ENCODE measurements at places on chromosomes 7 and 10. TPM values are rescaled to one million over a fixed set of nuclear protein-coding genes. Genes with fewer than 3 reads are reported as not detected.
A peak's percentile ranks its signal among the peaks of the same experiment; 100 is the strongest.

The CUEDC2 gene
- 121 TPM for total RNA-seq

- H3K4me1 ChIP-seq = no peaks in the 10 kb centered on the region
- H3K27ac ChIP-seq = no peak overlapping the region
- no peak for DNase-seq
- H3K4me3 ChIP-seq = no peak overlapping the region
- no peaks in the 10 kb centered on the region for H3K36me3 ChIP-seq
- H3K27me3 ChIP-seq = peaks cover 38% of the 10 kb centered on the region
Observed at GRCh38 chr10:120365872-120366271, 91.2 kb upstream of the PLPP4 start.

The OIT3 gene
- 0.09 TPM for total RNA-seq

DNA sequence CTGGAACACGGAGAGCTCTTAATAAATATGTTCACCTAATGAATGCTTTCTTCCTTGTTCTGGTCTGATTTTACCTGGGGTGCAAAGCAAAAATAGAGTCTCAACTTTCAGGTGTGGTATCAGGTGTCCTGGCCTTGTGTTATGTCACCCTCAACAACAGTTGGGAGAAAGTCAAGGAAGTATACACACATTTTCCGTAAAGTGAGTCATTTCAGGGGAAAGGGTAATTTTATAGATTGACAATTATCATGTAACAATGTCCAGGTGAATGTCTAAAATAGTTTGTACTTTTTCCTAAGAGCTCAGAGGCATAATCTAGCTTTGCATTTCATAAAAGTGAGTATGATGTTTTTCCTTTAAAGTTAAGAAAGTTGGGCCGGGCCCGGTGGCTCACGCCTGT lies 287.4 kb downstream of the SKIDA1 start:
- no peak overlapping the region for H3K27ac ChIP-seq
- DNase-seq = no peak
- no peaks in the 10 kb centered on the region for H3K36me3 ChIP-seq
- no peak overlapping the region for H3K4me3 ChIP-seq

The COL17A1 gene
- total RNA-seq = not detected

DNA sequence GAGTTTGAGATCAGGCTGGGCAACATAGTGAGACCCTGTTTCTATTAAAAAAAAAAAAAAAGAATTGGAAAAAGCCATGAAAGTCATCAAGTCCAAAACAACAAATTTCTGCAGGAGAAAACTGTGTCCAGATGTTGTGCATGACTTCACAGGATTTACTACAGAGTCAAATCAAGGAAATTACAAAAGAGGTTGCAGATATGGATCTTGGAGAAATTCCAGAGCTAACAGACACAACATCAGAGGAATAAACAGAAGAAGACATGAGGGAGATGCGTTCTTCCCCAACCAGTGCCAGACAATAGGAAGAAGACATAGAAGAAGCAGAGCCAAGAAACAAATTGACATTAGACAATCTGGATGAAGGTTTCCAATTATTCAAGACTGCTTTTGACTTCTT lies 24.3 kb upstream of the KCNIP2 start:
- H3K27me3 ChIP-seq = no peaks in the 10 kb centered on the region
- no peak overlapping the region for H3K4me3 ChIP-seq
- H3K36me3 ChIP-seq = peaks cover 5% of the 10 kb centered on the region
- no peaks in the 10 kb centered on the region for H3K4me1 ChIP-seq

DNA sequence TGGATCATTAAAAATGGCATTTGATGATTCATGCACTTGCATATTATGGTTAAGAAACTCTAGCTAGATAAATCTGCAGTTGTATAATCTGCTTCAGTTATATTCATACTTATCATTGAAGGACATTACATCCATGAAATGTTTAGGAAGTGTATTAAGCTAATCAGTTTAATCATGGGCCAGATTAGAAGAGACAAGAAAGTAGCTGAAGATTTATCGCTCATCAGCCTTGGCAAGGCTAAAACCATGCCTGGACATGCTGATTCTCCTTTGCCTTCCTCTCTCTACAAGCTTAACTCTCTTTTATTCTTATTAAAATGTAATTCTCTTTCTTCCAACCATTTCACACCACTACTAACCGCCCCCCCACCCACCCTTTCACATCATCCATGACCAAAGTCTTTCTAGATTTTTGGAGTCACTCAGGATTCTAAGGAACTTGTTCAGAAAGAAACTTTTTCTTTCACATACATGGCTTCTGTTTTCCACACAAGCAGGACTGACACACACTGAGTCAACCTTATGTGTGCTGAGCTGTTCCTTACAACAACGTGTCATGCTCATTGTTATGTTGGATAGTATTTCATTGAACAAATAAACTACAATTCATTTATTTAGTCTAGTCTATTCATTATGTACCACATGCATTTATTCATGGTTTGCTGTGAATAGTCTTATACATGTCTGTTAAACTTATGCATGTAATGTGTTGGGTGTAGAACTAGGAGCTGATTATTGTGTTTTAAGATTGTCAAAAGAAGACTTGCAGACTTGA lies 227.3 kb upstream of the SP8 start:
- H3K36me3 ChIP-seq = peaks cover 6% of the 10 kb centered on the region
- no peaks in the 10 kb centered on the region for H3K4me1 ChIP-seq
- DNase-seq = no peak
- no peaks in the 10 kb centered on the region for H3K27me3 ChIP-seq

The FAM25C gene
- total RNA-seq = not detected

- no peaks in the 10 kb centered on the region for H3K36me3 ChIP-seq
- no peaks in the 10 kb centered on the region for H3K4me1 ChIP-seq
- no peak overlapping the region for H3K27ac ChIP-seq
- DNase-seq = no peak
- H3K27me3 ChIP-seq = no peaks in the 10 kb centered on the region
- no peak overlapping the region for H3K4me3 ChIP-seq
Observed at GRCh38 chr10:4103603-4104002, 318.6 kb upstream of the KLF6 start.

DNA sequence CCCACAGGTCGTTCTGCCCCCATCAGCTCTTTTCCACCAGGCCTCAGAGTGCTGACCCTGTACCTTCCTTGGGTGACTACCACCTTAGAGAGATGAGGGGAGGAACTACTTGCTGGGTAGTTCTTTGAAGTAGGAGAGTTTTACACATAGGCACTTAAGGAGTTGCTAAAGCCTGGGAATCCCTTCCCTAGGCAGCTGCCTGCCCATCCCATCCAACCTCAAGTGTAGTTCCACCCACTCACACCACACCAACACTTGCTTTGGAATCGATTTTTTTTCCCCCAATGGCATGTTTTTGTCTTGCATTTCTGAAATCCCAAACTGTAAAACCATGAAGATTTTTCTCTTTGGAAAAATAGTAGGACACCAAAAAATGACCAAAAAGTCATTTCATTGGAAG lies 47.7 kb downstream of the FBXW4 start:
- peaks cover 3% of the 10 kb centered on the region for H3K36me3 ChIP-seq
- H3K4me3 ChIP-seq = no peak overlapping the region
- no peak overlapping the region for H3K27ac ChIP-seq
- peaks cover 30% of the 10 kb centered on the region for H3K4me1 ChIP-seq

The ITGB8 gene
- 19.9 TPM for total RNA-seq

- H3K4me1 ChIP-seq = peaks cover 21% of the 10 kb centered on the region
- peak overlapping the region; percentile 32 for H3K4me3 ChIP-seq
Observed at GRCh38 chr10:24715246-24715769, 8.4 kb downstream of the ARHGAP21 start.

The TIAL1 gene
- total RNA-seq = 176 TPM

The AGBL3 gene
- 5.5 TPM for total RNA-seq

The MMP21 gene
- not detected for total RNA-seq

DNA sequence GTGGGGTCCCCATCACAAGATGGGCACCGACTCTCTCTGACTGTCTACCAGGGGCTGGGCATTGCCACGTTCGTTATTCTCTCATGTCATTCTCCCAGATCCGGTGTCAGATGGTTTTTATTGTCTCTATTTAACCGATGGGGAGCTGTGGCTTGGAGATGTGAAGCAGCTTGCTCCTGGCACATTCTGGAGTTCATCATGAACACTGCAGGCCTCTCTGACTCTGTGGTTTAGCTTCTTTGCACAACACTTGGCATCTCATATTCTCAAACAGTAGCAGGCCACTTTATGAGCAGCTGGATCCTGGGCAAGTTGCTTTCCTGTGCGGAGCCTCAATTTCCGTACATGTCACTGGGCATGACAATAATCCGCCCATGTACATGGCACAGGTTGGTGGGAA lies 119.9 kb downstream of the LRRC18 start:
- no peak for DNase-seq
- H3K27me3 ChIP-seq = no peaks in the 10 kb centered on the region
- H3K4me3 ChIP-seq = no peak overlapping the region
- no peaks in the 10 kb centered on the region for H3K4me1 ChIP-seq

The HACD1 gene
- 14.6 TPM for total RNA-seq

DNA sequence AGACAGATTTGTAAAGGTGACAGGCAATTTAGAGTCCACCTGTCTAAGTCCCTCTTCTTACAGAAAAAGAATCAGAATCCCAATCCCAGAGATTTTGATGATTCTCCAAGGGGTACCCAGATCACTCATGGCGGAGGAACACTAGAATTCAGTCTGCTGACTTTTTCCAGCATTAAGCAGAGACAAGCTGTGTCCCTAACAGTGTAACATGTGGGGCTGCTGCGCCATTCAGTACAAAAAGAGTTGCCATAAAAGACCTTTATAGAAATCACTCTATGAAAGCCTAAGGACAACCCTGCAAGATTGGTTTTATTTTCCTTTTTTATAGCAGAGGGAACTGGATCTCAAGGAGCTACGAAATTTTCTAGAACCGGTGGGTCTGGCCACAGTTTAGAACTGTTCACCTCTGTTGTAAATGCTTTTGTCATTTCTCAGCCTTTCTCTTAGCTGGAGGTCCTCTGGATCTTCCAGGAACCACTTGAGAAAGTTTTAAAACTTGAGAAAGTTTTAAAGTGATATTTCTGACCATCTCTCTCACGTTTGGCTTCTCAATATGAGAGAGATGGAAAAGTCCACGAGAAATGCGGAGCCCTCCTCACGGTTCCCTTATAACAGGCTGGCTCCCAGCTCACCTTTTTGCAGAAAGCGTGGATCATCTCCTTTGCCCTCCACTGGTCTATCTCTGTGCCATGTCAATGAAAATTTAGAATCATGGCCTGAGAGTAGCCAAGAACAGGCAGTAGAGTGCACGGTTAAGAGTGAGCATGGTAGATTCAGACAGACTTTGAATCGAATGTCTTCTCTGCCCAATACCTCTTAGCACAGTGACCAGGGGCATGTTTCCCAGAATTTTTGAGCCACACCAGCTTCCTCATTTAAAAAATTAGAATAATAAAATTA lies 826 bp downstream of the GIMAP7 start:
- H3K36me3 ChIP-seq = no peaks in the 10 kb centered on the region
- no peak overlapping the region for H3K4me3 ChIP-seq
- H3K27ac ChIP-seq = no peak overlapping the region
- H3K4me1 ChIP-seq = no peaks in the 10 kb centered on the region
- DNase-seq = no peak

DNA sequence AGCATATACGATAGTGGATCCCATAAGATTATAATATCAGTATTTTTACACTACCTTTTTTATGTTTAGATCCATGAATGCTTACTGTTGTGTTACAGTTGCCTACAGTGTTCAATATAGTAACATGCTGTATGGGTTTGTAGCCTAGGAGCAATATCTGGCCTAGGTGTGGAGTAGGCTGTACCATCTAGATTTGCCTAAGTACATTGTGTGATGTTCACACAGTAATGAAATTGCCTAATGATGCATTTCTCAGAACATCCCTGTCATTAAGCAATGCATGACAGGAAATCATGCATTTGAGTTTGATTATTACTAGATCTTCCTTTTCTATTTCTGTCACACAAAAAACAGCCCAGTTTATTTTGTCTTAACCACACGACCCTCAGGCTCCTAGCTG lies 14.5 kb downstream of the CBX3 start:
- no peak overlapping the region for H3K27ac ChIP-seq
- peaks cover 8% of the 10 kb centered on the region for H3K4me1 ChIP-seq
- no peaks in the 10 kb centered on the region for H3K27me3 ChIP-seq
- no peak for DNase-seq

GRCh38 chr7:135206941-135207391 lies 4.4 kb downstream of the WDR91 start:
- no peak overlapping the region for H3K4me3 ChIP-seq
- H3K27me3 ChIP-seq = no peaks in the 10 kb centered on the region
- no peak overlapping the region for H3K27ac ChIP-seq
- no peak for DNase-seq

DNA sequence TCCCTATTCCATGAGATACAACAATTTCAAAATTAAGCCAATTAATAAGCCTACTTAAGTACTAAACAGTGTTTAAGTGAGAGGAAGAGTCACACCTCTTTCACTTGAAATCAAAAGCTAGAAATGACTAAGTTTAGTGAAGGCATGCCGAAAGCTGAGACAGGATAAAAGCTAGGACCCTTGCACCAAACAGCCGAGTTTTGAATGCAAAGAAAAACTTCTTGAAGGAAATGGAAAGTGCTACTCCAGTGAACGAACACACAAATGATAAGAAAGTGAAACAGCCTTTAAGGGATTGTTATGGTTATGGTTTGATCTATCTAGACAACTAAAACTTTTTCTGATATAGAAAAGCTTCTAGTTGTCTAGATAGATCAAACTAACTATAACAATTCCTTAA lies 135.4 kb upstream of the KMT2E start:
- no peaks in the 10 kb centered on the region for H3K36me3 ChIP-seq
- no peak overlapping the region for H3K4me3 ChIP-seq
- no peak for DNase-seq
- peaks cover 4% of the 10 kb centered on the region for H3K27me3 ChIP-seq

DNA sequence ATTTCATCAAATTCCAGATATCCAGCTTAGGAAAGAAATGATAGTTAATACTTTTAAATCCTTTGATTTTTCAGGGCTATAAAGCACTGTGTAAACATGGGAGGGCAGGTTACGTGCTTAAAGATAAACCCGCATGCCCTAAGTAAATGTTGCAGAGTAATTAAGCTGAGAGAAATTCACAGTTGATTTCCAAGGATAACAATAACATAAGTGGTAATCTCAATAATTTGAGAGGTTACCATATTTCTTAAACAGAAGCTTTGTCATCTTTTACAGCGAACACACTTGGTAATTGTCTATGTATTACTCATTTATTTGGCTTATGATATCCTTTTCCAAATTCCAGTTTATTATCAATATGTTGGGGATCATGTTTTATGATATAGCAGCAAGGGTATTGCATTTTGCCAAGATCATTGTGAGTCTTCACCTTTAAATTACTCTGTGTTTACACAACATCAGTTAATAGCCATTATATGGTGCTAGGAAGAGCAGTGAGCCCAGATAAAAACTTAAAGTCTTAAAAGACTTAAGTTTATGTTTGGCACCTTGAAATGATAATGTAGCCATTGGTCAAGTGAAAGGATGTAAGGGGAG lies 15.4 kb downstream of the MGAM start:
- no peaks in the 10 kb centered on the region for H3K4me1 ChIP-seq
- no peak overlapping the region for H3K4me3 ChIP-seq
- no peak for DNase-seq
- no peak overlapping the region for H3K27ac ChIP-seq
- no peaks in the 10 kb centered on the region for H3K36me3 ChIP-seq
- H3K27me3 ChIP-seq = no peaks in the 10 kb centered on the region

The PLXDC2 gene
- total RNA-seq = 4.1 TPM
